ENCODE measurements at places on chromosomes 3 and 15.

DNA sequence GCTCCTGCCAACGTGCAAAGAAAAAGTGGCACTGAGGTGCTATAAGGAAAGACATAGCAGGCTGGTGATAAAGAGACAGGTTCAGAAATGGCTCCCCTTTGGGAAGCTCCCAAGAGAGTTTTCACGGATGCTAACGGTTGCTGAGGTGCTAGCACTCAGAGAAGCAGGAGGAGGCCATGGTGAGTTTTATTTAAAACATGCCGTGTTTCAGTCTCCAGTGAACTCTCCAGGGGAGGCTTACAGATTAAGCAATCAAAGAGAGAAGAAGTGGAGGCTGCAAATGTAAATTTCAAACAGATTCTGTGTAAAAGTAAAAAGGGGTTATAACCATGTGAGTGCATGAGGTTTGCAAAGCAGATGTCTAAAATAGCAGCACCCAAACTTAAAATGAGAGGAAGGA is 346.2 kb downstream of the NTRK3 start:
- no peaks in the 10 kb centered on the region for H3K27me3 ChIP-seq
- H3K4me3 ChIP-seq = no peak overlapping the region
- no peak overlapping the region for H3K27ac ChIP-seq

DNA sequence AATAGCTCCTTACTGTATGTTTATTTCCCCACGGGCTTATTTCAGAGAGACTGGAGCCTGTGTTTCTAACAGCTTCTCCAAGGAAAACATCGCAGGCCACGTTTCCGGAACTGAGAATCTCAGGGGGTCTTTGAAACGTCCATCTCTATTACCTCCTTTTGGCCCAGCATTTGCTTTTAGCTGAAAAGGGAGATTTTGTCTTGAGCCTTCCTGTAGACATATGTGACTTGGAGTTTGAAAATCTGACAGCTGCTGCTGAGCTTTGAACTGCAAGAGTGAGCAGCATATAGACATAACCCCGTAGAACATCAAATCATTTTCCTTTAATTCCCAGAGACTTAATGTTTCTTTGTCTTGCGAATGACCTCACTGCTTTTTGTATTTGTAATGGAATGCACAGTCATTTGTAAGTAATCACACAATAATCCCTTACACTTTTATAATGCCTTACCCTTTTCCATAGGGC is 54.6 kb downstream of the LPP start:
- no peak for DNase-seq
- H3K36me3 ChIP-seq = no peaks in the 10 kb centered on the region
- no peaks in the 10 kb centered on the region for H3K27me3 ChIP-seq
- peaks cover 24% of the 10 kb centered on the region for H3K4me1 ChIP-seq
- H3K4me3 ChIP-seq = no peak overlapping the region
- H3K27ac ChIP-seq = no peak overlapping the region

- no peak overlapping the region for H3K4me3 ChIP-seq
- H3K4me1 ChIP-seq = no peaks in the 10 kb centered on the region
- no peak overlapping the region for H3K27ac ChIP-seq
- no peak for DNase-seq
- no peaks in the 10 kb centered on the region for H3K27me3 ChIP-seq
Observed at GRCh38 chr15:51401872-51402517, 60.5 kb downstream of the GLDN start.

GRCh38 chr15:49664716-49665115 is 43.9 kb downstream of the DTWD1 start:
- H3K36me3 ChIP-seq = no peaks in the 10 kb centered on the region
- no peaks in the 10 kb centered on the region for H3K4me1 ChIP-seq
- no peak overlapping the region for H3K27ac ChIP-seq

- no peak overlapping the region for H3K4me3 ChIP-seq
- no peaks in the 10 kb centered on the region for H3K27me3 ChIP-seq
- H3K4me1 ChIP-seq = no peaks in the 10 kb centered on the region
- H3K36me3 ChIP-seq = no peaks in the 10 kb centered on the region
- no peak overlapping the region for H3K27ac ChIP-seq
Observed at GRCh38 chr3:98057631-98058030, 22.5 kb upstream of the GABRR3 start.

GRCh38 chr15:99925661-99926461 is 192.6 kb upstream of the LYSMD4 start:
- H3K4me3 ChIP-seq = peak overlapping the region; percentile 53
- no peaks in the 10 kb centered on the region for H3K36me3 ChIP-seq
- peaks cover 10% of the 10 kb centered on the region for H3K4me1 ChIP-seq

DNA sequence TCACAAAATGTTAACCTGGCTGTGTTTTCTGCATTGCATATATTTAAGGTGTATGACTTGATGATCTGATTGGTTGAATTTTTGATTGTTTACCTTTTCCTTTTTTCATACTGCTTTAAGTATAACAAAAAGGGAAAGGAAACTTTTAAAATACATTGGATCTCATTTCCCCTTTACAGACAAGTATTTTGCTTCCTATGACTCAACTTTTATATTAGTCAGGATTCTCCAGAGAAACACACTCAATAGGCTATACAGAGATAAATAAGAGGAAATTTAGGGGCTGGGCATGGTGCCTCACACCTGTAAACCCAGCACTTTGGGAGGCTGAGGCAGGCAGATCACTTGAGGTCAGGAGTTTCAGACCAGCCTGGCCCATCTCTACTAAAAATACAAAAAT is 205.8 kb downstream of the TJP1 start:
- DNase-seq = no peak
- no peaks in the 10 kb centered on the region for H3K4me1 ChIP-seq
- H3K27ac ChIP-seq = no peak overlapping the region
- no peaks in the 10 kb centered on the region for H3K27me3 ChIP-seq
- no peaks in the 10 kb centered on the region for H3K36me3 ChIP-seq

GRCh38 chr3:56269755-56270535 is 198.3 kb downstream of the ERC2 start:
- H3K27me3 ChIP-seq = no peaks in the 10 kb centered on the region
- H3K36me3 ChIP-seq = no peaks in the 10 kb centered on the region
- no peak for DNase-seq

- H3K4me3 ChIP-seq = no peak overlapping the region
- no peaks in the 10 kb centered on the region for H3K36me3 ChIP-seq
- no peak overlapping the region for H3K27ac ChIP-seq
- no peaks in the 10 kb centered on the region for H3K4me1 ChIP-seq
- no peak for DNase-seq
Observed at GRCh38 chr3:139505829-139506386, 29.6 kb upstream of the RBP2 start.

DNA sequence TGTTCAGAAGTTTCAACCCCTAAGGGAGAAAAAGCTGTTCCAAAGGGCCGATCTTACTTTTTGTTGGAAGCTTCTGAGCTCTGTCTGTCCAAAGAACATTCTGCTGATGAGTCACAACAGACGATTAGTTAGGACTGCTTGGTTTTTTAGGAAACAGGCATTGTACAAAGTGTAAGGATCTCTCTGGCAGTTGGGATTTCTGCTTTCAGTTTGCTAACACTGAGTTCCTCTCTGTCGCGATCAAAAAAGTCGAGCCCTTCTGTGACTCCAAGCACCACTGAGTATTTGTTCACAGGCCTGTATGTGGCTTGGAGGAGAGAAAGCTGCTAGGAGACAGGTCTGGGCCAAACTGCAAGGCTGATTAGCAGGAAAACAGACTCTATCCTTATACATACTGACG is 91.8 kb upstream of the PFN2 start:
- H3K4me1 ChIP-seq = peaks cover 23% of the 10 kb centered on the region
- DNase-seq = peak; percentile 84
- H3K27ac ChIP-seq = peak overlapping the region; percentile 72
- H3K27me3 ChIP-seq = no peaks in the 10 kb centered on the region
- H3K4me3 ChIP-seq = peak overlapping the region; percentile 15

GRCh38 chr15:75775296-75776064 is 62.8 kb upstream of the CSPG4 start:
- no peaks in the 10 kb centered on the region for H3K27me3 ChIP-seq
- no peaks in the 10 kb centered on the region for H3K36me3 ChIP-seq
- no peak for DNase-seq
- H3K4me1 ChIP-seq = no peaks in the 10 kb centered on the region
- H3K27ac ChIP-seq = no peak overlapping the region

GRCh38 chr15:61049934-61050333 is 179.2 kb downstream of the RORA start:
- H3K27ac ChIP-seq = no peak overlapping the region
- no peak for DNase-seq
- H3K27me3 ChIP-seq = no peaks in the 10 kb centered on the region
- H3K4me3 ChIP-seq = no peak overlapping the region

All from vagina (tissue), 2 donors.